ENCODE measurements at places on chromosomes 6 and 20.

GRCh38 chr20:40511478-40511877 lies 177.6 kb downstream of the MAFB start:
- DNase-seq = no peak

- DNase-seq = no peak
These were observed 165.4 kb upstream of the GMDS start for GRCh38 chr6:2410656-2411380.

GRCh38 chr20:49899541-49900383 lies 15.6 kb downstream of the SPATA2 start:
- no peak for DNase-seq

GRCh38 chr6:53134601-53135235 lies 13.9 kb downstream of the GCM1 start:
- no peak for DNase-seq

DNA sequence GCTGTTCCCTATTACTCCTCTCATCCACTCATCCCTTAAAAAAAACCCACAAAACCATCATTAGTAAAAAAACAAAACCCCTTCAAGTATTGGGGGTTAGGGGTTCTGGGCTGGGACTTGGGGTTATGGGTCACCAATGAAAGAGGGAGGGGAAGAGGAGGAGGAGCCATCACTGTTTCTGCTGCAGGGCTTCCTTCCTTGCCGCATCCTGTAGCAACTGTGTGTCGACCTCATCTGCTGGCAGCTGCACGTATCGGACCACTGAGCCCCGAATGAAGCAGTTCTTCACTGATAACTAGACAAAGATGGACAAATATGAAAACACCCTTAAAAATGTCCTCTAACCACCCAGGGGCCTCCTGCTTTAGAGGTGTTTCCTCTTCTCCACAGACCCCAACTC lies 2.0 kb upstream of the VARS1 start:
- no peak for DNase-seq
